Activated T-helper 9 cell treated with anti-CD3 and anti-CD28 coated beads, Interleukin-2, amount 50 U/mL, for 16 hours (primary cell): ENCODE measurements at places on chromosomes 5 and 9.

DNA sequence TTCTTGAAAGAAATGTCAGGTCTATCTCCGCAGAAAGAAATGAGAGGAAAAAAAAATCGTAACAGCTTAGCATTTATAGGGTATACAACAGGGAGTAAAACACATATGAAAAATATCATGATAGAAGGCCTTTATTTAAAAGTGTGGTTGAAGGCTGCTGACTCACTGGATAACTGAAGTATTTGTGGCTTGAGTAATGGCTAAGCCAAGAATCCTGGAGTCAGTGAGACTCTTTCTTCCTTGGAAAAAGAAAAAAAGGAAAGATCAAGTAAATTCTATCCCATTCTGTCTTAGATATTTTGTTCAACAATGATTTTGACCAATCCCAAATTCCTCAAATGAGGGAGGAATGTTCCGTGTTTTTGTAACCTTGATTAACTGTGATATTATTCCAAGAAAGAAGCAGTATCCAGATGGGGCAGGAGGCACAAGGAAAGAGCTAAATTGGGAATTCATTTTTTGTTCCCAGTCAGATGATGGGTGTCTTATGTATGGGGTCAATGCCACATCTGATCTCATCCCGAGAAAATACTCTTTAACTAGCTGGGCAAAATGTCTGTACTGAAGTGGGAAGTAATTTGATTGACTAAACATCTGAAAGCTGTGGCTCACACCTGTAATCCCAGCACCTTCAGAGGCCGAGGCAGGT lies 64.3 kb upstream of the MYO10 start:
- DNase-seq: no peak

- no peak for DNase-seq
Measured at GRCh38 chr5:166032601-166033000, 2258.8 kb upstream of the WWC1 start.

- DNase-seq: no peak
Measured at GRCh38 chr5:77852514-77853352, 76.6 kb upstream of the TBCA start.

GRCh38 chr5:87541033-87541432 lies 128.3 kb upstream of the CCNH start:
- DNase-seq: no peak

GRCh38 chr5:103464835-103465484 lies 97.6 kb downstream of the NUDT12 start:
- DNase-seq: no peak

GRCh38 chr5:50799596-50799995 lies 133.2 kb downstream of the PARP8 start:
- no peak for DNase-seq

GRCh38 chr9:121321016-121321503 lies 49.0 kb downstream of the STOM start:
- DNase-seq: no peak

- DNase-seq: no peak
Measured at GRCh38 chr5:74240783-74241750, 399.5 kb downstream of the ENC1 start.

- no peak for DNase-seq
Measured at GRCh38 chr5:35717718-35718117, 100.1 kb downstream of the SPEF2 start.

DNA sequence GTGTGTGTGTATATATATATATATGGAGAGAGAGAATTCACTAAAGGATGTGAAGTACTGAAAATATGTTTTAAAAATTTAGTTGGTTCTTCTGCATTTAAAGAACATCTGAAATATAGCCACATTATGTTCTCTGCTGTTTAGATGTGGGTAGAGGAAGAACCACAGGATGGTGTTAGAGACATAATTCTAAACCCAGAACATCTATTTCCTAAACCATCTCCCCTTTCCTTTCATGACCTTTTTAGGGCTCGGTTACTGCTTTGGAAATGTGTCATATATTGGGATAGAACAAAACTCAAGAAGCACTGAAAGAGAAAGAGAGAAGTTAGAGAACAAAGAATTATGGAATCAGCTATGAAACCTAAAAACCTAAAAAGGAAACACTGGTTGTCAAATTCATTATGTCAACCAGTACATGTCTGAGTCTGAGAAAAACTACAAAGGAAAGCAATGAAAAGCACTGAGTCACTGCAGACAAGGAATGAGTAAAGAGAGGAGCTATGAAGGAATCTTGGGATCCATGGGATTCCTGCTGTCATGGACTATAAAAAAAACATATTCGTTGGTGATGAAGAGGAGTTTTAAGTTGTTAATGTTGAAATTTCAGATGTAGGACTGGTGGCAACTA lies 28.4 kb downstream of the SLC12A2 start:
- no peak for DNase-seq

DNA sequence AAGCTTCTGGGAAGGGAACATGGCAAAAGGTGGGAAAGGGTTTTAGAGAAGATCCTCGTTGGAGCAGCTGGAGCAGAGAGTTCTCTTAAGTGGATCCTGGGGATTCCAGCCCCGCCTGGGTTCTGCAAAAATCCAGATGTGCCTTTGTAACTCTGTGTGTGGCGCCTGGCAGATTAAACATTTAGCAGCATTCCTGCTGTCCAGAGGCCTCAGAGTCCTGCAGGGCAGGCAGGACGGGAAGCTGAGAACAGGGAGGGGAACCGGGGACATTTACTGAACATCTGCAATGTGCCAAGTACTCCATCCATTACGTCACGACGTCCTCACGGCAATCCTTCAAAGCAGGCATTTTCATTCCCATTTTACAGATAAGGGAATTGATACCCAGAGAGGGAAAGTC lies 6.0 kb downstream of the EIF4E1B start:
- DNase-seq: no peak

GRCh38 chr5:178391480-178391879 lies 158.9 kb upstream of the PHYKPL start:
- DNase-seq: no peak

- DNase-seq: no peak
Measured at GRCh38 chr5:151155775-151156506, 1.6 kb downstream of the ANXA6 start.

DNA sequence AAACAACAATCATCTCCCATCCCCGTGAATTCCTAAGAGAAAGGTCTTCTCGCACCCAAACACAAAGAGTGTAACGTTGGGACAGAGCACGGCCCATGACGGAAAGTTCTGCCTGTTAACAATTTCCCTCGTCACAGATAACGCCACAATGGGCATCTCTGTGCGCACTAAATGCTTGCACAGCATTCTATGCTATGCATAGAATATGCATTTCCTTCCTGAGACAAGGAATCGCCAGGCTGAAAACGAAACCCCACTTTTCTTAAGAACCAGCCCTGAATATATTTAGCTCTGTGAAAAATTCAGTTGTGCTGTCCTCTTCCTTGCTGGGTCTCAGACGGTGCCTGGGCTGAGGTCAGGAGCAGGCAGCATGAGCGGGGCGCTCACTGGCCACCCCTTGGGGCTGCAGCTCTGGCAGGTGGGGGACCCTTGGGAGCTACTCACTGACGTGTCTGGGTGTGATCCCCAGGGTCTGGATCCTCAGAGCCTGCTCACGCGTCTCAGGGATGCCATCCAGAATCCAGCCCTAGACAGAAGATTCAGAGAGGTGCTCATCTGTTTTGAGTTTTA lies 49.8 kb downstream of the AK8 start:
- no peak for DNase-seq

GRCh38 chr9:96476591-96476990 lies 26.6 kb downstream of the HABP4 start:
- no peak for DNase-seq

- DNase-seq: no peak
Measured at GRCh38 chr5:61449804-61450492, 117.9 kb downstream of the ZSWIM6 start.

DNA sequence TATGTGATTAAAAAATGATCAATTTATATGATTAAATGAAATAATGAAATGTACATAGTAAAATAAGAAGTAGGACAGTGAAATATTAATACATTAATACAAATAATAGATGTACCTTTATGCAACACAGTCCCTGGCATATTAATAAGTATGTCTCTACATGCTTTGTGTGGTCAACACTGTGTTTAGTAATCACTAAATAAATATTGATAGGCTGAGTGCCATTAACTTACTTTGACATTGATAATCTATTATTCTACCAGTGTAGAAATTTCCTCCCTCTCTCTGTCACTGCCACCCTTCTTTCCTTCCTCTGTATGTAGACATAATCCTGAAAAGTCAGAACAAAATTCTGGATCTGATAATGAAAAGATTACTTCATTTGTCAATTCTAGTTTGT lies 43.7 kb downstream of the RNF180 start:
- DNase-seq: no peak

DNA sequence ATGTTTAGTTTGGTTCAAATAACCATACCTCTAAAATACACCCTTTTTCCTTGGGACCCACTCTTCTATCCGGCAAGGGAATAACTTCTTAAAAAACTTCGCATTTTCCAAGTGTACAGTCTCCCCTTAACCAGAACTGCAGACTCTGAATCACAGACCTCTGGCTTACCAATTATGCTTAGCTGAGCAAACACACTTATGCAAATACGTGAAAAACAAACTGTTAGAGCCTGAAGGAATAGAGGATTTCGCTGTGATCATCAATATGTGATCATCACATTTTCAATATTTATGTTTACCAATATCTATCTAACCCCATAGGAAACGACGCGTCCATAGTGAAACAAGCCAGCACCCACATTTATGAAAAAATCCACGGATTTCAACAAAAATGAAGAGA lies 1.3 kb downstream of the LPAR1 start:
- no peak for DNase-seq

- DNase-seq: peak; percentile 41
Measured at GRCh38 chr9:2053883-2054845, 39.0 kb downstream of the SMARCA2 start.

DNA sequence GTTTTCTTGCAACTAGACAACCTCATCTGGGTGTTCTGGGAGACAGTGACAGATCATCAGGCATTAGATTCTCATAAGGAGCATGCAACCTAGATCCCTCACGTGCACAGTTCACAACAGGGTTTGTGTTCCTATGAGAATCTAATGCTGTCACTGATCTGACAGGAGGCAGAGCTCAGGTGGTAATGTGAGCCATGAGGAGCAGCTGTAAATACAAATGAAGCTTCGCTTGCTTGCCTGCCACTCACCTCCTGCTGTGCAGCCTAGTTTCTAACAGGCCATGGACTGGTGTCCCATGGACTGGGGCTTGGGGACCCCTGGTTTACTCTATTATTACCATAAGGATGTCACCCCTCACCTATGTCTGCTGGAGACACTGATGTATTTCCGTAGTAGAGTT lies 166.8 kb downstream of the PSAT1 start:
- DNase-seq: no peak

DNA sequence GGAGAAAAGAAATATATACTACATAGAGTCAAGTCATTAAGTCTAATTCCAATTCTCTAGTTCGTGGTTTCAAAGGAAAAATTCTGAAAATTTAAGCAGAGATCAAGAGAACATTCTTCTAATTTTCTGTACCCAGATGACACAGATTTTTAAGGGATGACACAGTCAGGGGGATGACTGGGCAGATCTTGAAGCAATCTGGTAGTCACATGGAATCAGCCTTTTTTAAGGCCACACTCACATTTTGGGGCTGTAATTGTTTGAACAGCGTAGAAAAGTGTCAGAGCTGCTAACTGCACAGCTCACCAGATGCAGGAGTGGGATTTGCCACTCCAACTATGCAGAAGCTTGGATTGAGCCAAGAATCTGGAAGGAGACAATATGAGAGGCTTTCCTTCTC lies 20.4 kb downstream of the PDE4D start:
- DNase-seq: no peak

DNA sequence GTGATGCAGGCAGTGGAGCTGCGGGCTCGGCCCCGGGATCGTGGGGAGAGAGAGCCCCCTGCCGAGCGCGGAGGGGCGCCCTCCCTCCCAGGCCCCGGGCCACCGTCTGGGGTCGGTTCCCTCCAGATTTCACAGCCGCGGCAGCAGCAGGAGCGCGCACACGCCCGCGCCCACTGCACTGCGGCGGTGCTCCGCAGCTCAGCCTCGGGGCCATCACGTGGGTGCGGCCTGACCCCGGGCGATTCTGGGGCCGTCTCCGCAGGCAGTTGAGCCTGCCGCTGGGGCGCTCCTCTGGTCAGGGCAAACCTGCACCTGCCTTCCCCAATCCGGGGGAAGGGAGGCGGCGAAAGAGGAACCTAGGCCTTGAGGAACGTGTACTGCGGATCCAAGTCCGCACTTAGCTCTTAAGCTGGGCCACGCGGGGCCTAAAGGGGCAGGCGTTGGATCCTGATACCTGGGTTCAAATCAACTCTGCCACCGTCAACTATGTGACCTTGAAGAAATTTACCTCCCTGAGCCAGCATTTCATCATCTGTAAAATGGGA lies 9.4 kb upstream of the DELE1 start:
- DNase-seq: no peak

DNA sequence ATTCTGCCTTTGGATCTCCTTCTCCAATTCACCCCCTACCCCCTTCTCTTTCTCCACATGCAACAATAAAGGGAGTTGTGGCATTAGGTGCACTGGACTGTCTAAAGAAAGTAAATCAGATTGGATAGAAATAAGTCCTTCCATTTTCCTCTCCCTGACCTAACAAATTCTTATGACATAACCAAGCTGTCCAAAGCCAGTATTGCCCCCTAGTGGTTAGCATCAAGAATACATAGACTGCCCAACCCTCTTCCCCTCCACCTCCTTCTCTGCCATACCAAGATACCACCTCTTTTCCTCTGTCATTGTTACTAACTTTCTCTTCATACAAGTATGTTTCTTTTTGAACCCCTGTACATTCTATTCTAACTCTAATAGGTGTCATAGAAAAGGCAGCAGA lies 45.7 kb downstream of the PPARGC1B start:
- no peak for DNase-seq

- DNase-seq: no peak
Measured at GRCh38 chr5:115941051-115941675, 21.1 kb upstream of the LVRN start.

DNA sequence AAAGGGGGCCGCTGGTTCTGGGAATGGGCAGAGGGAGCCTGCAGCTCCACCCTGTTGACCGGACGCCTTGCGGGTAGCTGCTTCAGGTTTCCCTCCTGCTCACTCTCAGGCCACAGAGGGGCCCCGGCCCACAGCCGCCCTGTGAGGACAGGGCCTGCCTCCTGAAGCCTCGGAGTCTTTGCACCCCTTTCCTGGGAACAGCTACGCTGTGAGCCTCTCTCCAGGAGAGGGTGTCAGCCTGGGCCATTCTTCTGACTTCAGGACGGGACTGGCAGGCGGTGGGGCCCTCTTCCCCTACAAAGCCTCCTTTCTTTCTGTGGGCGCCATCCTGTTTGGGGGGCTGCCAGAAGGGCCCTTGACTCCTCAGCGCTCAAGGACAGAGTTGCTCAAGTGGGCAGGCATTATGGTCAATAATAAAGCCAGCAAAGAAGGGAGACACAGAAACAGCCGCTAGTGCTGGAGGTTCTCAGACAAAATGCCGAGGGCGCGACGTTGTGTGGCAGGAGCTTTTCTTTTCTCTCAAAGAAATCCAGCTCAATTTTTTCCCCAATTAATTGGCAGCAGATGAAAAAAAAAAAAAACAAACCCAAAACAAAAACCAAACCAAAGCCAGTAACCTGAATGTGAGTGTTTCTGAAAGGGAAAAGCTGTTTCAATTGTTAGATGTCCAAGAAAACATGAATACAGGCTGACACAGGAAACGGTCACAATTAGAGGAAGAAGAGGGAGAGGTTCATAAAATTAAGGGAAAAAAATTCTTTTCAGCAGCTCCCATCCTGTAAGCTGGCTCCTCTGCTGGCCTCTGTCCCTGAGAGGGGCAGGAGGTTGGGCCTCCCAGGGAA lies 12.8 kb upstream of the SLC25A51 start:
- DNase-seq: no peak
